ENCODE measurements at places on chromosomes 5 and 9. TPM values are rescaled to one million over a fixed set of nuclear protein-coding genes. Genes with fewer than 3 reads are reported as not detected.

Gene SVEP1
- 43.5 TPM for total RNA-seq

DNA sequence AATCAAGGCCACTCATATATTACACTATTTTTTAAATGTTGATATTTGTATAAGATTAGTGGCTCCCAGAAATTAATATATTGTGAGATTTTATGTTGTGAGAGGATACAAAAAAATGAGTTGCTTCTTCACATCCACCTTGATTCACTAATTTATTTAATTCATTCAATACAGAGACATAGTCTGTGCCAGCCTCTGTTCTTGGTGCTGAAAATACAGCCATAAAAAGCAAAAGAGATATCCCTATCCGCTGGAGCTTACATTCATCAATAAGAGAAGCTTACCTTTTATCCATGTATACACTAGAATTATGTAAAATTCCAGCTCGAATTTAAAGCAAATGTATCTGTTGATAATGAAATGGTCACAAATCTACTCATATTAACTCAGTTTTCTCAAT is 92.2 kb upstream of the GABRG2 start:
- no peak for DNase-seq
- H3K36me3 ChIP-seq, result no peaks in the 10 kb centered on the region
- H3K27ac ChIP-seq, result no peak overlapping the region
- no peaks in the 10 kb centered on the region for H3K4me1 ChIP-seq

Gene PCDHA5
- total RNA-seq, result 0.36 TPM

DNA sequence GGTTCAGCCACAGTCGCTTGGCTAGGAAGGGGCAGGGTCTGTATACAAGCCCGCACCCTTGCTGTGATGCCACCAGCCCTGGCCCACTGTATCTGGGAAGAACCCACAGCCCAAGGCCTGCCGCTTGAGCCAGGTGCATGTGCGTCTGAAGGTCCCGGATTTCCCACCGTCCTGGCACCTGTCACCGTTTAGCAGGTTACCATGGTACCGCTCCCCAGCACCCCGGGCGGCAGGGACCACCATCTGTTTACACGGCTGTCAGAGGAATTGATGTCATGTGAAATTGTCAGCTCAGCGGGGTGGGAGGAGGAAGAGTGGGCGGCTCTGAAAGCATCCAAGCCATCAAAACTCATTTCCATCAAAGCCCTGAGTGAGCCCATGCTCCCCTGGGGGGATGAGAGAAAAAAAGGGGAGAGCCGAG is 92.7 kb downstream of the HRH2 start:
- DNase-seq, result no peak
- no peak overlapping the region for H3K27ac ChIP-seq
- no peaks in the 10 kb centered on the region for H3K36me3 ChIP-seq

GRCh38 chr9:37034938-37035647 is 1.0 kb upstream of the PAX5 start:
- peaks cover 45% of the 10 kb centered on the region for H3K4me1 ChIP-seq
- no peak for DNase-seq
- no peak overlapping the region for H3K27ac ChIP-seq
- peaks cover 100% of the 10 kb centered on the region for H3K27me3 ChIP-seq
- no peaks in the 10 kb centered on the region for H3K36me3 ChIP-seq
- no peak overlapping the region for H3K4me3 ChIP-seq

Gene CCDC183
- total RNA-seq, result 1.1 TPM

Gene ZFP2
- 3.9 TPM for total RNA-seq

Gene KIAA0825
- total RNA-seq, result 3.8 TPM

GRCh38 chr9:137757613-137758029 is 120.0 kb upstream of the CACNA1B start:
- no peak overlapping the region for H3K27ac ChIP-seq
- H3K27me3 ChIP-seq, result no peaks in the 10 kb centered on the region
- H3K4me1 ChIP-seq, result peaks cover 10% of the 10 kb centered on the region

Gene PCDHB3
- 1.8 TPM for total RNA-seq

GRCh38 chr5:60651872-60652620 is 47.9 kb downstream of the DEPDC1B start:
- no peak overlapping the region for H3K27ac ChIP-seq
- H3K27me3 ChIP-seq, result no peaks in the 10 kb centered on the region
- H3K4me3 ChIP-seq, result no peak overlapping the region
- H3K4me1 ChIP-seq, result no peaks in the 10 kb centered on the region
- H3K36me3 ChIP-seq, result no peaks in the 10 kb centered on the region

DNA sequence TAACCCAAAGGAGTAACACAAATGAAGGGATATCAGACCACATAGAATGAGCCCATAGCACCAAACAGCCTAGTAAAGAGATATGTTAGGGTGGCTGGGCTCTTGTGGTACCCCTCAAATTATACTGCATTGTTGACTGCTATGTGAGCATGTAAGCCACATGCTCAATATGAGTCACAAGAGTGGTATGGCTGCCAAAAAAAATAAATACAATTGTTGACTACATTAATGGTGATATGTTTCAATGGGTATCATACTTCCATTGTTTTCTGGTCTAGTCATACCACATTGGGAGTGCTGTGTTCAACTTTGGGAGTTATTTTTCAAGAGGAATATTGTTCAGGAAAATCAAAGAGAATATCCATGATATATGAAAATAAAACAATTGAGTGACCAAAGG is 162.4 kb upstream of the PIK3R1 start:
- no peak overlapping the region for H3K27ac ChIP-seq
- H3K4me3 ChIP-seq, result no peak overlapping the region
- H3K36me3 ChIP-seq, result no peaks in the 10 kb centered on the region
- DNase-seq, result no peak

DNA sequence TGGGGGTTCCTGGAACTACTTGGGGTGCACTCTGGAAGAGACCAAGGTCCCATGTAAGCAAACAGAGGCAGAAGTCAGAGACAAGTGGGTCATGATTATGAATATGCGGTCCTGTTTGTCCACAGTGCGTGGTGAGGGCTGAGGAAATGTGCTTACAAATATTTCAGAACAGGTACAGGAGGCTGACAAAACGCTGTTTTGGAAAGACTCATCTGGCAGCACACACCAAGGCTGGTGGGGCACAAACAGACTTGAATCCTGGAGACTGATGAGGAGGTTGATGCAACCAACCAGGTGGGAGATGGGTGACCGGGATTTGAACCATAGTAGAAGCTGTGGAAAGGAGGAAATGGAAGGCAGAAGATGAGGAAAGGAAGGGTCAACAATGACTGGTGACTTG is 83.8 kb downstream of the ADRB2 start:
- no peak overlapping the region for H3K4me3 ChIP-seq
- H3K27me3 ChIP-seq, result no peaks in the 10 kb centered on the region
- H3K27ac ChIP-seq, result no peak overlapping the region
- H3K36me3 ChIP-seq, result no peaks in the 10 kb centered on the region
- DNase-seq, result no peak
